Kidney (tissue), 22 donors: ENCODE measurements at places on chromosomes 2 and 18. TPM values are rescaled to one million over a fixed set of nuclear protein-coding genes. Genes with fewer than 3 reads are reported as not detected.

Gene STARD7
- polyA plus RNA-seq: 96.6 TPM

Gene VWC2L
- not detected for polyA plus RNA-seq

- DNase-seq: no peak
Measured at GRCh38 chr2:169291517-169291916, 70.8 kb downstream of the LRP2 start.

DNA sequence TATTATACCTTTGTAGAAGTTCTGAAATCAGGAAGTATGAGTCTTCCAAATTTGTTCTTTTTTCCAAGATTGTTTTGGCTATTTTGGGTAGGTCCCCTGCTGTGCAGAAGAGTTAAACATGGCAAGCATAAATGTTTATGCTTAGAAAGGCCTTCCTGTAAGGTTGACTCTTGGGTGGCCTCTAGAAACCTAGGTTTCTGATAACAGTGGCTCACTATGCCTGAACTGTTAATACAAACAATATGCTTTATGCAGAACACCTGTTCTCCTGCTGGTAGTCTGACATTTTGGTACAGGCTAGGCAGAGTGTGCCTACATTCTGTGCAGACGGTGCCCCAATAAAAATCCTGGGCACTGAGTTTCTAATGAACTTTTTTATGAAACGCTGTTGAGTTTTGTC, 10.1 kb downstream of the PTPN18 start:
- DNase-seq: no peak

- no peak for DNase-seq
Measured at GRCh38 chr18:2981212-2981728, 31.7 kb downstream of the LPIN2 start.

DNA sequence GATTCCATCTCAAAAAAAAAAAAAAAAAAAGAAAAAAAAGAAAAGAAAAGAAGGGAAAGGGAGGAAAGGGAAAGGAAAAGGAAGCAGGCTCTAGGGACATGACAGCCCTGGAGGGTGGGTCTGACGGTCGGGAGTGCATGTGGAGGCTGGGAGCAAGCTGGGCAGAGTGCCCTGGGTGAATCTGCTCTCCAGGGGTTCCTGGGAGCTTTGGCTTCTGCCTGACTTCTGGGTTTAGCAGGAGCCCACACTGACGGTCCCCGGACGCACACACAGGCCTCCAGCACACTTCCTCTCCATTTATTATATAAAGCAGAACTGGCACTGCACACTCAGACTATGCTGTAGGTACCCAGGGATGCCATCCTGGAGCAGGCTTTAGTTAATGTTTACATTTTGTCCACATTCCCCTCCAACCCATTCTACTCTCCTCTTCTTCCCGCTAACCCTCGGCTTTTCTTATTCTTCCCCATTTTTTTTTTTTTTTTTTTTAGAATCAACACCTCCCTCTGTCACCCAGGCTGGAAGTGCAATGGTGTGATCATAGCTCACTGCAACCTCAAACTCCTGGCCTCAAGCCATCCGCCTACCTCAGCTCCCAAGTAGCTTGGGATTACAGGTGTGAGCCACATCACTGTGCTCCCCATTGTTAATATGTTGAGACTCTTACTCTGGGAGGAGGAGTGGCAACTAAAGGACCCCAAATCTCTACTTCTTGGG, 151.1 kb upstream of the SLC1A4 start:
- DNase-seq: no peak

Gene MAP3K19
- not detected for polyA plus RNA-seq

- no peak for DNase-seq
Measured at GRCh38 chr2:229861431-229861830, 60.4 kb downstream of the TRIP12 start.

GRCh38 chr2:201980389-201980821, 53.2 kb upstream of the FZD7 start:
- no peak for DNase-seq

Gene ZNF513
- 18.8 TPM for polyA plus RNA-seq

DNA sequence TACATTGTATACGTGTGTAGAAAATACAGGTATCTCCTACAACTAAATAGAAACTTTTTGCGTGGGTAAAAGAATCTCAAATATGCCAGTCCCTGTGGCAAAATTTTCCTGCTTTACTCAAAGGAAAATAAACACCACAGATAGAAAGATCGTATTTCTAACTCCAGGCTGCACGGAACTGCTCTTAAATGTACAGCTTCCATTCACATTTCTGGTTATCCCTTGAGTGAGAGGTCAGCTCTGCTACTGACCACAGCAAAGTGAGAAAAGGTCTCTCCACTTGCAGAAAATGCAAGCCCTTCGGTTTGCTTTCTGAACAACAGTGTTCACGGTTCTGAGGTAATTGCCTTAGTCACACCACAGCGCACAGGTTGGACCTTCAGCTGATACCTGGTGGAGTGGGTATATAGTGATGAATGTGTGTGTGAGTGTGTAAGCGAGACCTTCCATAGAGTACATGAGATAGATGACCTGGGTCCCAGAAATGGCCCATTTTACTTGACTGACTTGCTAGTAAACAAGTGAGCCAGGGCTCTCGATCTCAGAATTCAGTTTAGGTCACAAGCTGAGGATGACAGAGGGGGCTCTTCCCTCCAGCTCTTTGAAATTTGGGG, 52.1 kb downstream of the ALPK2 start:
- DNase-seq: no peak

- DNase-seq: no peak
Measured at GRCh38 chr2:134783912-134784311, 54.5 kb upstream of the ACMSD start.

Gene FIGN
- polyA plus RNA-seq: 1.1 TPM

DNA sequence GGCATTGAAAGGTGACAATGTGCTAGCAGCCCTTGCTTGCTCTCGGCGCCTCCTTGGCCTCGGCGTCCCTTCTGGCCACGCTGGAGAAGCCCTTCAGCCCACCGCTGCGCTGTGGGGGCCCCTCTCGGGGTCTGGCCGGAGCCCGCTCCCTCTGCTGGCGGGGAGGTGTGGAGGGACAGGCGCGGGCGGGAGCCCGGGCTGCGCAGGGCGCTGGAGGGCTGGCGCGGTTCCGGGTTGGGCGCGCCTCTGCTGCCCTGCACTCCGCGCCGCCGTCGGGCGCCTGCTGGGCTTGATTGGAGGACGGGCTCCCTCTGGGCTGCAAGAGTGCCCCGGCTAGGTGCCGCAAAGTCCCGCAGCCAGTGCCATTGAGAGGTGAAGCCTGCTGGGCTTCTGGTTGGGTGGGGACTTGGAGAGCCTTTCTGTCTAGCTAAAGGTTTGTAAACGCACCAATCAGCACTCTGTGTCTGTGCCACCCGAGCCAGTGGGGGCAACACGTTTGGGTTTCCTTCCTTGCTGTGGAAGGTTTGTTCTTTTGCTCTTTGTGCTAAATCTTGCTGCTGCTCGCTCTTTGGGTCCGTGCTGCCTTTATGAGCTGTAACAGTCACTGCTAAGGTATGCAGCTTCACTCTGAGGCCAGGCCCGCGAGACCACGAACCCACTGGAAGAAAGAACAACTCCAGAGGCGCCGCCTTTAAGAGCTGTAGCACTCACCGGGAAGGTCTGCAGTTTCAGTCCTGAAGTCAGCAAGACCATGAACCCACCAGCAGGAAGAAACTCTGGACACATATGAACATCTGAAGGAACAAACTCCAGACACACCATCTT, 14.8 kb upstream of the IMP4 start:
- no peak for DNase-seq

DNA sequence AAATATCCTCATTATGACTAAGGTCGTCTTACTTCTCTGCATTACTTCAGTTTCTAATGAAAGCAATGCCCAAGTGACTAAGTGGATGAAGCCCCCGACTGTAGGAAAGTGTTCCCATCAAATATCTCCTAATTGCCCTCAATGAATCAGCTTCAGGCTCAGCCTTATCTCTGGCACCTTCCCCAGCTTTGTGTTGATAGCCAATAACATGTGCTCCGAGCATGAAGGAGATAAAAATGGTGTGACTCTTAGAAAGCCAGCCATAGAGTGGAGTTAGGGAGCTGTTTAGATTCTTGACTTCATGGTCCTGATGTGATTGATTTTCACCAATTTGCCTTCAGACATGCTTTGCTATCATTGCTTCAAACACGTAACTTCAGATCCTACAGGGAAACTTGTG, 339.2 kb upstream of the NRP2 start:
- DNase-seq: no peak

- DNase-seq: peak; percentile 52
Measured at GRCh38 chr18:68714366-68714711, 569 bp downstream of the TMX3 start.

Gene DPP4
- 29.4 TPM for polyA plus RNA-seq

- no peak for DNase-seq
Measured at GRCh38 chr2:46679761-46680160, 200.4 kb downstream of the TMEM247 start.

Gene EIPR1
- 37.8 TPM for polyA plus RNA-seq

- DNase-seq: no peak
Measured at GRCh38 chr2:132980304-132980703, 310.3 kb upstream of the LYPD1 start.

- DNase-seq: no peak
Measured at GRCh38 chr2:198652461-198652860, 805.3 kb downstream of the SATB2 start.

Gene TMEM37
- 221 TPM for polyA plus RNA-seq

Gene CGREF1
- polyA plus RNA-seq: 3.8 TPM

DNA sequence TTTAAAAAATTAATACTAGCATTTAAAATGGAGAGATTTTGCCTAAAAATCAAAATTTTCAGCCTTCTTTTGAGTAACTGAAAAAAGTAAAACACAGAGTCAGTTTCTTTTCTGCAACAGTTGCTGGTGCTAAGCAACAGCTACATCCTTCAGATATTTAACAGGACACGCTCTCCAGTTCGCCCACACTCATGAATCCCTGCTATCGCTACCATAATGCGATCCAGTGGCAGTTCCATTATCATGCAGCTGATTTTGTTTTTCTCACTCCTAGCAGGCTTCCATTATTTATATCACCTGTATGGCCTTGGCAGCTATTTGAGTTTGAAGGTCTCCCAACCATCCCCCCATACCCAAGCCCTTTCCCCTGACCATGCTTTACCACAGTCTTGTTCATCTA, 93.1 kb upstream of the NCKAP5 start:
- no peak for DNase-seq

Gene HRH4
- polyA plus RNA-seq: not detected

DNA sequence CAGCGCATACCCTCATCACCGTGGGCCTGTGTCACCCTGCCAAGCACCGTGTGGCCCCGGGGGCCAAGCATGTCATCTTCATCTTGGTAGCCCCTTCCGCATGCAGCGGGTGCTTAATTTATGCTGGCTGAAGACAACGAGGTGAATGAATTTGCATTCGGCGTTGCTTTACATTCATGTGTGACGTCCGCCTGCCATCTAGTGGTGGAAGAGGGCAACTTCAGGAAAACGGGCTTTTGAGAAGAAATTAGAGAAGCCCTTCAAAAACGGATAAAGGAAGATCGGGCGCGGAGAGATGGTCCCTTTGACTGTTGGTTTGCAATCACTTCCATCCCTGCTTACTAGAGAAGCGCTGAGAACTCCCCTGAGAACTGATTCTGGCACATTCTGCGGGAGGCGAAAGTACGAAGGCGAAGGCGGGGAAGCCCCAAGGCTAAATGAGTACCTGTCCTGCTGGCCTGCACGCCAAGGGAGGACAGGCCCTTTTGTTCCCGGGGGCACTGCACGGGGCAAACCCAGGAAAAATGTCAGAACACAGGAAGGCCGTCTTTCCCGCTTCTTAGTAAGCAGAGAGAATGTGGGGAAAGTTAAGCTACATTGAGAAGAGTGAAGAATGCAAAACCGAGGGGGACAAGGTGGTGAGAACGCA, 145.9 kb downstream of the ZNF516 start:
- DNase-seq: peak; percentile 79

Gene TRIM54
- 2.1 TPM for polyA plus RNA-seq

GRCh38 chr2:62814123-62814522, 108.6 kb downstream of the EHBP1 start:
- DNase-seq: peak; percentile 35

Gene FASTKD1
- polyA plus RNA-seq: 49.8 TPM

DNA sequence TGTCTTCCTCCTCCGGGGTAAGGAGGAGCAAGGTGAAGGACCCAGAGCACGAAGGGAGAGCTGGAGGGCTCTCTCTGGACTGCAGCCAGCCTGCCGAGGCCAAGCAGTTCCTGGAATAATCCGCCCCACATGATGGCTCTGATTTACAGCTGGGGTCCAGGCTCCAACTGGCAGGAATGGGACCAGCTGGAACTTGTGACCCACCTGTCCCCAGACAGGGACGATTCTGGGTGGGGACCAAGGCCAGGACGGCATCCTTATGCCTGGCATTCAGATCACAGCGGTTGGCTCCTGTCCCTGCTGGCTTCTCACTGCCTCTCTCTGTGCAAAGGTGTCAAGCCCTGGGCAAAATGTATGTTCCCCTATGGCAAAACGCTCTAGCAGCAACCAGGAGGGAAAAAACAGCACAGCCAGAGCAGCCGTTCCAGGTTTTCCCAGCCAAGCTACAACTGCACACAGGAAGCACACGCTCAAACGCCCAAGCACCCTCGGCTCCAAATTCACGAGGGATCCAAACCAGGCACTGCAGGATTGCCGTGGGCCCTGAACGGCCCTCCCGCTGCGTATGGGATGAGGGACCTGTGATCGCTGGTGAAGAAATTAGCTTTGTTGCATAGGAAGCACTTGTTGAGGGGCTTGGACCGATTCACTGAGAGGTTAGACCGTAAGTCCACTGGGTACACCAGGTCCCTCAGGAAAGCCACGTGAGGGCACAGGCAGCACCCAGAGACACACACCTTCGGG, 35.8 kb downstream of the FAM178B start:
- DNase-seq: no peak

DNA sequence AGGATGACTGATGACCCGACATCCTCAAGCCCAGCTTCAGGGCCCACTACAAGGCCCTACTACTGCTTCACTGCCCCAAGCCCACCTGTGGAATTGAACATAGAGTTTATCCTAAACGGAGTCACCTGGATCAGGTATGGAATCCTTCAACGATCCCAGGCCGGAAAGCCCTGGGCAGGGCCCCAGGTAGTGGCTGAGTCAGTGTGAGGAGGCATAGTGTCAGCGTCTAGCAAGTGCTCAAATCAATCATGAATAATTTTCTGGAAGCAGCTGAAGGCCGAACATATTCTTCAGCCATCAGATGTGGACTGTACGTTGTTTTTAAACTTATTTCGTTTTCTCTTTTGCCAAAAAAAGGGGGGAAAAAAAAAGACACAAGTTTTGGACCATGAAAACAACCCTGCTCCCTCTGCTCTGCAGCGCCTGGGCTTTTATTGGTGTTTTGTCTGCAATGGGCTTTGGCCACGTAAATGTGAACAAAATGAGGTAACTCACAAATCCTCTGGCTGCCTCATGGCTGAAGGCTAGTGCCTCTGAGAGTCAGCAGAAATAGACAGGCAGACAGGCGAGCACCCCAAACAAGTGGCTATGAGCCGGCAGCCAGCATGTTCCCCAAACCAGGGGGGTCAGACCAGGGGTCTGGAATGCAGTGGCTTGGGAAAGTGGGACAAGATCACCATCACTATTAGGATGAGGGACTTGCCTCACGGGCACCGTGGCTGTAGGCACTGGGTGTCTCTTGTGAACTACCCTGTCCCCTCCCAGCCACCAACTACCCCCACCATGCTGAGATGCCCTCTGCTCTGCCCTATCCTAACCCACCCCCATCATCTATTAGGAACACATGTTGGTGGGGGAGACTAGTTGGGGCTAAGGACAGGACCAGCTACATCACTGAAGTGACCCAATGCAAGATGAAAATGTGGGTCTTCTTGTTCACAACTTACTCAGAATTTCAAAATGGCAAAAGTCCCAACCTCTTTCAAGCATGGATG, 51.4 kb downstream of the TTC32 start:
- DNase-seq: no peak
